ENCODE measurements at places on chromosomes 6 and 20.

DNA sequence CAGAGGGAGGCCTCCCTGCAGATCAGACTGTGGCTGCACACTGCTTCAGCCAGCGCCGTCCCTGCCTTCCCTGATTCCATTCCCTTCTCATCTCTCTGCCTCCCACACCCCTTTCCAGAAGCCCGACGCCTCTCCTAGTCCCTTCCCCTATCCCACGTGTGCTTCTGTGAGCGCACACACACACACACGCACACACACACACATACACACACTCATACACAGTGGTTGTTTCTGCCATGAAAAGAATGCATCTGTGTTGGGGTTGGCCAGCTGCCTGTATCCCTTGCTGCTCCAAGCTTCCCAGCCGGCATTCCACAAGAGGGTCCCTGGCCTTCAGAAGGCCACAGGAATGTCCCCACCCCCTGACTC lies 51.7 kb downstream of the MOCS1 start:
- peak; percentile 98 for DNase-seq

- peak; percentile 100 for DNase-seq
Observed at GRCh38 chr6:16338577-16339264, 100.3 kb downstream of the GMPR start.

DNA sequence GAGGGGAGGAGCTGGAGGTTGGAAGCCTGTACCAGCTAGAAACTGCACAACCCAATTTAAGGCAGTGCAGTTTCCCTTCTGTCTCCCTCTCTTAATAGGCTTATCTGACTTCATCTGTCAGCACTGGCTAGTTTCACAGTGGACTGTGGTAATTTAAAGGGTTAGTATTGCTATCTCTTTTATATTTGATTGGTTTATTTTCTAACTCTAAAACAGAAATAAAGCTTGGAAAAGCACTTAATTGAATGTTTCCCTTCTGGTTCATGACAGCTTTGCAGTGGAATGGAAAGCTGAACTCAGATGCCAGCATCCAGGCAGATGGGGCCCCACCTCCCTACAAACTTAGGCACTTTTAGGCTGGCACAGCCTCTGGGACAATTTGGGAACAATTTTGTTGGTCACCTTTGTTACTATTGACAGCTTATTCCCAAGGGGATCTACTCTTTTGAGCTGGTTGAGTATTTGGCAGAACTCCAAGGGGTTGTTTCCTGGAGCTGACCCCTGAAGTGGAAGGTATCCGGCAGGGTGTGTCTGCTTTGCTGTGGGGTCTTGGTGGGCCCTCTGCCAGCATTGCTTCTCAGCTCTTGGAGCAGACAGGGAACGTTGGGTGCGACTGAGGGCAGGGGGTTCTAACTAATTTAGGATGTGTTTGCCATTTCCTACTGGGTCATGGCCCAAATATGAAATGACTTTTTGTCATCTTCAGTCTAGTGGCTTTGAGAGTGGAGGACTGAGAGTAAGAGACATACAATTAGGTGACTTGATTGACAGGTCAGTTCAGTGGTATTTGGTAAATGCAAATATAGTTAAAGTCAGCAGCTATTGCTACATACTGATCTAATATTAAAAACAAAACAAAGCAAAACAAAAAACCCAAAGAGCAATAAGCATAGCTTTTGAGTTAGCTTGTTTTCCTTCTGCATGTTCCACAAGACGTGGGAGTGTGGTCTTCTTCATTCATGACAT lies 9.3 kb downstream of the SH3BGRL2 start:
- no peak for DNase-seq

DNA sequence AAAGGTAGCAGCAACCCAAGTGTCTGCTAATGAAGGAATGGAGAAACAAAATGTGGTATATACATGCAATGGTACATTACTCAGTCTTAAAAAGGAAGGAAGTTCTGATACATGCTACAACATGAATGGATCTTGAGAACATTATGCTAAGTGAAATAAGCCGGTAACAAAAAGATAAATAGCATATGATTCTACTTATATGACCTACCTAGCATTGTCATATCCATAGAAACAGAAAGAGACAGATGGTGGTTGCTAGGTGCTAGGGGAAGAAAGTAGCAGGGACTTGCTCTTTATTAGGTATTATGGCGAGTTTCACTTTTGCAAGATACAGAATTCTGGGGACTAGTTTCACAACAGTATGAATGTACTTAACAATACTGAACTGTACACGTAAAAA lies 46.6 kb downstream of the UBR2 start:
- DNase-seq: no peak

DNA sequence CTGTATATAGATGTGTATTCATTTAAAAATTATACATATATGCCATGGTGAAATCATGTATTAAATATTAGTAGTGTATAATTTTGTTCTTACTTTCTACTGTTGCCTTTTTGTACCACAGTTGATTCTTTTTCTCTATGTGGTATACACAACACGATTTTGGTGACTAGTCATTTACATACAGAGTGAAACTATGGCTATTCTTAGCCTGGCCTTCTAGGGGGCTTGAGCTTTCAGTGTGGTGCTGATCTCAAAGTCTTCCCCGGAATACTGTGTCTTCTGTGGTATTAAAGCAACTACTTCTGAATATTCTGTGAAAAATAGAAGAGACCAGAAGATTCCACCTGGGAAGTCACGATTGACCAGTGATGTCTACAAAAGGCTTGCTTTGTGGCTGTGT lies 301.9 kb downstream of the UTRN start:
- DNase-seq: no peak

- DNase-seq: peak; percentile 10
Observed at GRCh38 chr6:142735204-142735603, 209.8 kb downstream of the HIVEP2 start.

- DNase-seq: no peak
Observed at GRCh38 chr6:36389353-36389752, 1.9 kb upstream of the ETV7 start.

DNA sequence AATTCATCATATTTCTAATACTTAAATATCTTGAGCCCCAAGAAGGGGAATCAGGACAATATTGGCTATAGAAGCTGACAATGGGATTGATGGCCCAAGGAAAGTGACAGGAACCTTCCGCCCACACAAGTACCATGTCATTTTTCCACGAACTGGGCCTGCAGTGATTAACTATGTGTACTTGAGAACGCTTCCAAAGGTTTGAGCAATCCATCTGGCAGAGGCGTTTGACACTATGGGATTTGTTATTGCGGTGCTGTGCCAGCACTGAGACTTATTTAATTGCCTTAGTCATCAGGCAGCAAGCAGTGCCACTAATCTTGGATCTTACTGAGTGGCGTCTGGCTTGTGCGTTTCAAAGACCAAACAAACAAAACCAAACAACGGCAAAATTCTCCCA lies 135.6 kb upstream of the UST start:
- DNase-seq: no peak

GRCh38 chr6:45500924-45501816 lies 123.4 kb upstream of the SUPT3H start:
- no peak for DNase-seq

DNA sequence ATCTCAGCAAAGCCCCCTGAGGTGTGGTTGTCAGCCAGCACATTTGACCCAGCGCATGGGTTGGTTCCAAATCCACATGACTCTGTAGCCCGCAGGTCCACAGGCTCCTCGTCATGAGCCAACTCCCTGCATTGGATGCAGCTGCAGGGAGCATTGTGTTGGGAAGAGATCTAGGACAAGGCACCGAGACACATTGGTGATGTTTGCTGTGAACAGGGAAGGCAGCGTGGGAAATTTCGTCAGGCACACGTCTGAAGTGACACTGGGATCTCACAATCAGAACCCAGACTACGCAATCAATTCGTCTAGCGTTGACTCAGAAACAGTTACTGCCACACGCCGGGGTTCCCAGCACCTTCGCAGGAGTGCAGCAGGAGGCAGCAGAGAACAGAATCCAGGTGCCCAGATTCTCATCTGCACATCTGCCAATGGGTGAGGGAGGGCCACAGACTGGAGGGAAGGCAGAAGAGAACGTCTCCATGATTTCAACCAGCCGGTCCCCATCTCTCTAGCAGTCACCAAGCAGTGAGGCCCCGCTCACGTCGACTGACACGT lies 177.0 kb downstream of the TTLL2 start:
- no peak for DNase-seq

DNA sequence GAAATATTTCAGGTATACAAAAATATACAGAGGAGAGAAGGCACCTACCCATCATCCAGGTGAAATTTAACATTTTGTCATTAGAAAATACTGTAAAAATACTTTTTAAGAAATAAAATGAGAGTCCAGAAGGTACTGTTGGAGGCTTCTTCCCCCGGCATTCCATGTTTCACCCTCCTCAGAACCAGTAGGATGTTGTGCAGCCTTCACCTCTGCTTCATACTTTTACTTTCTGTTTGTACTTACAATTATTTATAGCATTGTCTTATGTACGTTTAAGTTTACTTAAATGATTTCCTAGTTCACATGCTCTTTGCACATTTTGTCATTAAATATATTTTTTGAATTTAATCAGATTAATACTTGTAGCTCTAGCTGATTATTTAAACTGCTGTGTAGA lies 30.9 kb downstream of the TMEM200A start:
- DNase-seq: no peak

- no peak for DNase-seq
Observed at GRCh38 chr20:481167-481566, 18.8 kb upstream of the TBC1D20 start.

DNA sequence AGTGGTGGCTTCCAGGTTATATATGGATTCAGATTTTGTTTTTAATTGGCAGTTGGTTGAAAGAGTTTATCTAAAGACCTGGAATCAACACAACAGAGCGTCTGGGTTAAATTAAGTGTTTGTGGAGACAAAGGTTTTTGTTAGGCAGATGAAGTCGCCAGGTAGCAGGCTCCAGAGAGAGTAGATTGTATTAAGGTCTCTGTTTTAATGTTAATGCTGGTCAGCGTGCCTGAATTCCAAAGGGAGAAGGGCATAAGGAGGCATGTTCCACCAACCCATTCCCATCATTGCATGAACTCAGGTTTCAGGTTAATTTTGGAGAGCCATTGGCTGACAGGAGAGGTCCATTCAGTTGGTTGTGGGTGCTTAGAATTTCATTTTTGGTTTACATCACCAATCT lies 744.1 kb upstream of the GJE1 start:
- DNase-seq: no peak

DNA sequence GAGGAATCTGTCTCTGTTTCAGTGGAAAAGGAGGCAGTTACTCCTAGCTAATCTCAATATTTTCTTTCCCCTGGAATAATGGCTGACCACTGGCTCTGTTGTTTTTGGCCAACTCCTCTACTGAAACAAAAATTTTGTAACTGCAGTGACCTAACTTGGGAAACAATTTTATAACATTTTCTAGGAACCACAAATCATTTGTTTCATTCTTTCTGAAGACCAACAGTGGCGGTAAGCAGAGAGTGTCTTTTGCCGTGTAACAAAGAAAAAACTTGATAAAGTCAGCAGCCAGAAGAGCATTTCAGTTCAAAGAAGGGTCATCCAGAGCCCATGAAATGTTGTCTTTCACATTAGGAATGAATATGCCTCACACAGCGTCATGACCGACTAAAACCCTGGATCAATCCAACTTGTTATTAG lies 11.8 kb upstream of the BFSP1 start:
- DNase-seq: peak; percentile 83

DNA sequence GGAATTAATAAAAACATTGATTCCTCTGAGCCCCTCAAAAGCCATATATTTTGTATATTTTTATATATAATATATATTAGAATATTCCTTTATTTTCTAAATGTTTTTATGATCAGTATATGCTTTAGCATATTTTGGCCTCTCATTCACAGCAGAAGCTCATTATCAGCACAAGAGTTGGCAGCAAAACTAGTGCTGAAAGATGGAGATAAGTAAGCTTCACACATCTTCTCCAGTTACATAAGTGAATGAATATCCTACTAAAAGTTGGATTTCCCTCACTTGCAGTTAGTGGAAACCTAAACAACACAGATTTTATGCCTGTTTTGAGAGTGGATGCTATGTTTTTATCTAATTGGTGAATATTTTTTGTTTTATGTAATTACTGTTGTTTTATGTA lies 1303.8 kb upstream of the ADGRB3 start:
- no peak for DNase-seq

GRCh38 chr6:10733151-10733715 lies 10.4 kb downstream of the TMEM14C start:
- no peak for DNase-seq

DNA sequence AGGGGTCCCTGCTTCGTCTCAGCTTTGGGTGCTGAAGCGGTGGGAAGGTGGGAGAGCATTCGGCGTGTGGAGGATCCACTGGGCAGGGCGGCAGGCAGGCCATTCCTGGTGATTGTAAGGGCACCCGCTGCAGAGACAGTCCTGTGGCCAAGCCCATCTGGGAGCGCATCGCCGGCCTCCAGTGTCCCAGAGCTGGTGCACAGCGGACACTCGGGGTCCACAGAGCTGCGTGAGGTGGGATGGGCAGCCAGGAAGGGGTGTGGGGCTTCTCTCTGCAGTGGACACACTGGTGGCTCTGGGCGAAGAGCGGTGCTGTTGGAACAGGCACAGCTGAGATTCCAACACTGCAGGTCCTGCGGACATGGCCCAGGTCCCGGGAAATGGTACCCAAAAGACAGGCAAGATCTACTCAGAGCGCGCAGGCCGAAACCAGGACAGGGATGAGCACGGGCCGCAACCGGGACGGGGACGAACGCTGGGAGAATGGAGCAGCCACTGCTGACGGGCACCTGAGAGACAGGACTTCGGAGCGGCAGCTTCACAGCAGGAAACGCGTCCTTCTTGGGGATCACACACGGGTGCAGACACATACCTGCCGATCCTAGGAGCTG lies 188.2 kb downstream of the ERMARD start:
- DNase-seq: no peak

DNA sequence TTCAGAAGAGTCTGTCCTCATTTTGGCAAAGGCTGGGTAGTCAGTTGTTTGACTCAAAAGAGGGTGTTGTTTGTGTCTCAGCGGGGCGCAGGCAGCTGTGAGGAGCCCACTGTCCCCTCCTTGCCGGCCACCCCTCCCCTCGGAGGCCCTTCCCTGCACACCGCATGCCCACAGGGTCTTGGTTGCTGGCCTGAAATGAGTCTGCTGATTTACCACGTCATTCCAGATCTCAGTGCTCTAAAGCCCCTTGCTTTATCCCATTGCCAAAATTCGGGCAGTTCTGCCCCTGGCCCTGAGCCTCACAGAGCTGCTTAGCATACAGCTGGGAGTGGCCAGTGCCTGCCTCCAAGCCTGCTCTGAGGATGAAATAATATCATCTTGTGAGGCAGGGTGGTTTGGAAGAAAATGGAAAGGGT lies 220.7 kb downstream of the UST start:
- DNase-seq: no peak

DNA sequence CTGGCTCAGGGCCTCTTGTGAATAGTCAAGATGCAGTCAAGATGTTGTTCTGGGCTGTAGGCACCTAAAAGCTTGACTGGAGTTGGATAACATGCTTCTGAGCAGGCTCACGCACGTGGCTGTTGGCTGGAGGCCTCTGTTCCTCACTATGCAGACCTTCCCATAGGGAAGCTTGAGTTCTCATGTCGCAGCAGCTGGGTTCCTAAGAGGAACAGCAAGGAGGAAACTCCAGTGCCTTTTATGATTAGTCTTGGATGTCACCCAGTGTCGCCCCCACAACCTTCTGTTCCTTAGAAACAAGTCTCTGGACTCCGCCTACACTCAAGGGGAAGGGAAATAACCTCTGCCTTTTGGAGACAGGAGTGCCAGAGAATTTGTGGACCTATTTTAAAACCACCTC lies 210.7 kb downstream of the BCAS1 start:
- DNase-seq: no peak

GRCh38 chr6:80988286-80988685 lies 764.2 kb downstream of the TENT5A start:
- DNase-seq: no peak
